ENCODE measurements at places on chromosomes 13 and 19. TPM values are rescaled to one million over a fixed set of nuclear protein-coding genes. Genes with fewer than 3 reads are reported as not detected.

DNA sequence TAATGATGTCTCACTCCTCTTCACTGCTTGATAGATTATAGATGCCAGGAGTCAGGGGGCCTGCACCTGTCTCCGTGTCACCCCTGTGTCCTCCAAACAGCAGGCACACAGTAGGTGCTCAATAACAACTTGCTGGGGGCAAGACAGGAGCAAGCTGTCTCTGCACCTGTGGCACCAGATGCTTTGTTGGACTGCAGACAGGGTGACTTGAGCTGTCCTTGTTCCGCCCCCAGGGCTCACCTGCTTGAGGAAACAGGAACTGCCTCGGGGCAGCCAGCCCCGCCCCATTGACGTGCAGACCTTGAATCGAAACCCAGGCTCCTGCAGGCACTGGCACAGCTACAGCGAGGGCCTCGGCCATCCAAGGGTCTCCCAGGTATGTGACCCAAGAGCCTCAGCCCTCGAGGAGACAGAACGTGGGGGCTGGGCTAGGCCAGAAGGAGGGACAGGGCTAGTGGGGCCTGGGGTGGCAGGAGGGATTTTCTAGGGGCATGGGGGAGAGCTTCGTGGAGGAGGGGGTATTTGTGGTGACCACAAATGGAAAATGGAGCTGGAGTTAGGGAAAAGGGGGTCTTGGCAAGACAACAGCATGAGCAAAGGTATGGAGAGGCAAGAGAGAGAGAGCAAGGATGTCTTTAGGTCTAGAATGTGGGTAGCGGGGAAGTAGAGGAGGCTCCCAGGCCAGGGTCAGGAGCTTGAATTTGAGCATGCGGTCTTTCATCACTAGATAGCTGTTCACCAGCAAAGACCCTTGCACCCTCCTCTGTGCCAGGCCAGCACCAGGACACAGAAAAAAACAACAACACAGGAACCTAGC is at the start of gene HSH2D:
TSS of gene HSH2D (plus strand) at position 287 of the 817 bp plus-strand sequence. CDS start 5,066 bp downstream, outside the sequence.
- DNase-seq = no peak

DNA sequence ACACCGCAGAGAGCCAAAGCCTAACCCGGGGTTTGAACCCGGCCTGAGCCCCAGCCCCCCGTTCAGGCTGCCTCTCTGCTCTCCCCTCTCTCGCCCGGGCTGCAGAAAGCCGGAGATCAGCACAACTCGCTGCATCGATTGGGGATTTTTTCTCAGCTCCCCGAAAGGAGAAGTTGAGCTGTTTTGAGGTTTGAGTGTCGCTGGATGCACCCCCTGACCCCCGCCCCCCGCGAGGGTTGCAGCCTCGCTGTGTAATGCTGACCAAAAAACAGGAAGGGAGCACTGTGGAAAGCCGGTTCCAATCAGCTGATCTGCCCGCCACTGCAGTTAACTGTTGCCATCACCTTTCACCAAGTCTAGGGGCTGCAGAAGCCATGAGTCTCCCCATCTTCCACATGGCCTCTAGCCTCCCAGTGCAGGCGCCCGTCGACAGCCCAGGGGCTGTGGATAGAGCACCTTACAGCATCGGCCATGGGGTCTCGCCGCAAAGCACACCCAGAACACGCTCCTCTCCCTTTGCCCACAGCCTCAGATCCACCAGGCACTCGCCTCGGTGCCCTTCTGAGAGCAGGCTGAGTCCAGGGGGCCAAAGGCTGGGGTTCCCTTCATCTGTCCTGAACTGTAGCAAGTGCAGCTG is 34.5 kb downstream of the MYO9B start:
- no peak for DNase-seq

DNA sequence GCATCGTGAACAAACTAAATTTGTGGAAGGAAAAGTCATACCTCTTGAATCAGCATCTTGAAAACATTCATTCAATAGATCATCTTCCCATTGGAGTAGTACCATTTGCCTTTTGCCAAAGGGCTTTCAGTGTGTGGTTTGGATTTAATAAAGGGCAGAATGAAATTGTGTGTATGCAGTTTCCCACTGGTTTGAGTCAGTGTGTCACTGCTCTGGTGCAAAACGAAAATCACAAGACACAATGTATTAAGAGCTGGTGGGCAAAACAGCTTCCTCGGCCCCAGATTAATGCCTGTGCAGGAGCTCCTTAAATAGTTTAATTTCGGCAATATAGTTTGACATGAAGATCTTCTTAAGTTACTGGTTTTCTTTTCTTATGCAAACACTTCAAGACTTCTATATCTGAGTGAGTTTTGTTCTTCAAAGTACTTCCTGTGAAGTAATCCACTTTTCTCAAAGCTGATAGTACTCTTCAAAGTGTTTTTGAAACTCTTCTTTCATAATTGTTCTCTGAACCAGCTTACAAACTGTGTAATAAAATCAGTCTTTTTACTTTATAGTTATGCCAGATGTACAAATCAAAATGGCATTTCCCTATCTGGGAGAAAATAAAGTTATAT is 32.1 kb downstream of the RASL11A start:
- no peak for DNase-seq

DNA sequence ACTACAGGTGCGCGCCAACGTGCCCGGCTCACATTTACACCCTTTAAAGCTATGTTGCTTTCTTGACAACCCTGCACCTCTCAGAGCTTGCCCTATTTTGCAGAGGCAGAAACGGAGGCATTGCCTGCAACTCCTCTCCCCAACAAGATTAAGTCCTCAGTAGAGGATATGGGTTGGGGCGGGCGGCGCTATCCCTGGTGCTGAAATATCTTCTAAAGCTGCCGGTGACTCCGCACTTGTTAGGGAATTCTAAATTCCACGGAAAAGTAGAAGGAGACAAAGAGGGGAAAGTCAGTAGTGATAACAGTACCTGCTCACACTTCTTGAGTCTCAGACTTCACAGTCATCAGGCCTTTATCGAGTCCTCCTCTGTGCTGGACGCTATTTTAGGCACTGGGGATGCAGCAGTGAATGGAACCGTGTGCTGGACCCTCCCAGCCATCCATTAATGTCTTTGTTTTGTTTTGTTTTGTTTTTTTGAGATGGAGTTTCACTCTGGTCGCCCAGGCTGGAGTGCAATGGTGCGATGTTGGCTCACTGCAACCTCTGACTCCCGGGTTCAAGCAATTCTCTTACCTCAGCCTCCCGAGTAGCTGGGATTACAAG is 18.0 kb downstream of the SLC5A5 start:
- no peak for DNase-seq

- no peak for DNase-seq
These were observed 2.5 kb upstream of the NR2F6 start for GRCh38 chr19:17248011-17248776.

DNA sequence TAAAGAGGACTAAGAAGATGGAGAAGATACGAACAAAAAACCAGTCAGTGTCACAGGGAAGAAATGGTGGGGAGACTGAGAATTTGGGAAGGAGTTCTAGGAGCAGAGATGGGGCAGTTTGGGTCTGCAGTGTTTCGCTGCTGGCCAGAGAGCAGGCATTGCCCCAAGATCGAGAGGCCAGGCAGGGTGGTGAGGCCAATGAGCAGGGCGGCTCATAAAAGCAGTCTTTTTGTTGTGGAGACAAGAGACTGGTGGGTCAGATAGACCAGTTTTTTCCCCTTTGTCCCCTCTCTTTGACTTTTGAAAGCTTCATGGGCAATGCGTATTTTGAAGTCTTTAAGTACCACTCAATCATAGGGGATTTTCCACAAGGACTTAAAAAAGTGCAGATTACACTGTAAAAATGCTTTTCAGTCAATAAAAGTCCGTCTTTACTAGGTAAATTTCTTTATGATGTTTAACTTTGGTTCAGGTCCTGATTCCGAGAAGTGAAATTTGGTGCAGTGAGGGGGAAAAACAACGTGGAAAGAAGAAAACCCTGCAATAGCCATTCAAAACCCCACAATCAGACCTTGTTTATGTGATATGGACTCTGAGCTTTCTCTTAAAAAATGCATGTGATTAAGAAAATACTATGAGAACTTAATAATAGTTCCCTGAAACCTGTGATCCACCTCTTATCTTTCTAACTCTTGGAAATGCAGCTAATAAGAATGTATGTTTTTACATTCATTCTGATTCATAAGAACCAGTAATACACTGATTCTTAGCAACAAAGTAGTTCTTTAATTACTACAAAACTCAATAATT is 338.9 kb downstream of the KLF5 start:
- no peak for DNase-seq

DNA sequence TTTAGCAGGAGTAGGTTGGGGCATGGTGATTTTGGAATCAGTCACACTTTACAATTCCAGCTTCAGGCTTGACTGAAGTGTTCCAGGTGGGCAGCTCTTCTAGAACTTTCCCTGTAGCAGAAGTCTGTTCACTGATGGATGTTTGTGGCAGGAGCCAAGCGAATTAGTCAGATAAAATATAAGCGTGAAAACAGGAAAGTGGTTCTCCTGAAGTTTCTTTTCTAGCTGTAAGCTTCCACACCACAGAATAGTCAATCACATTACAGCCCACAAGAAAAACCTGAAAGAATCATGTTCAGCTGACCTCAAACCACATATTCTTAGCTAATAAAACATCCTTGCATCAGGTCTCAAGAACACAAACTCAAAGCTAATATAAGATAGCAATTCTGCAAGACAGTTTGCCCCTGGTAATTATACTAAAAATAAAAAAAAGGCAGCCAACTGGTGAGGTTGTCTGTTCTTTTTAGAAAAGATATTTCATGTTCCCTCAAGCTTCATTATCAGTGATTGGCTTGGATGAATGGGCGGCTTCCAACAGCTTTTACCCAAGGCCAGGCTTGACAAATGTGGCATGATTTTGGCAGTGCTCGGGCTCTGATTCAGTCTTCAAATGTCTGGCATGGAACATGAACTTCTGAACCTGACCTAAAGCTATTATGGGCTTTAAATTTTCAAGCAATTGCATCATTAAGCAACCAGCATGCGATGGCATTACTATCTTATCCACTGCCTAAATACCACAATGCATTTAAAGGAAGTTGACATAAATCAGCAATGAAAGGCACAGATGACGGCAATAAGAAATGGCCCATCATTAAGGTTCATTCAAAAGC is 136.8 kb downstream of the DCLK1 start:
- DNase-seq = no peak

DNA sequence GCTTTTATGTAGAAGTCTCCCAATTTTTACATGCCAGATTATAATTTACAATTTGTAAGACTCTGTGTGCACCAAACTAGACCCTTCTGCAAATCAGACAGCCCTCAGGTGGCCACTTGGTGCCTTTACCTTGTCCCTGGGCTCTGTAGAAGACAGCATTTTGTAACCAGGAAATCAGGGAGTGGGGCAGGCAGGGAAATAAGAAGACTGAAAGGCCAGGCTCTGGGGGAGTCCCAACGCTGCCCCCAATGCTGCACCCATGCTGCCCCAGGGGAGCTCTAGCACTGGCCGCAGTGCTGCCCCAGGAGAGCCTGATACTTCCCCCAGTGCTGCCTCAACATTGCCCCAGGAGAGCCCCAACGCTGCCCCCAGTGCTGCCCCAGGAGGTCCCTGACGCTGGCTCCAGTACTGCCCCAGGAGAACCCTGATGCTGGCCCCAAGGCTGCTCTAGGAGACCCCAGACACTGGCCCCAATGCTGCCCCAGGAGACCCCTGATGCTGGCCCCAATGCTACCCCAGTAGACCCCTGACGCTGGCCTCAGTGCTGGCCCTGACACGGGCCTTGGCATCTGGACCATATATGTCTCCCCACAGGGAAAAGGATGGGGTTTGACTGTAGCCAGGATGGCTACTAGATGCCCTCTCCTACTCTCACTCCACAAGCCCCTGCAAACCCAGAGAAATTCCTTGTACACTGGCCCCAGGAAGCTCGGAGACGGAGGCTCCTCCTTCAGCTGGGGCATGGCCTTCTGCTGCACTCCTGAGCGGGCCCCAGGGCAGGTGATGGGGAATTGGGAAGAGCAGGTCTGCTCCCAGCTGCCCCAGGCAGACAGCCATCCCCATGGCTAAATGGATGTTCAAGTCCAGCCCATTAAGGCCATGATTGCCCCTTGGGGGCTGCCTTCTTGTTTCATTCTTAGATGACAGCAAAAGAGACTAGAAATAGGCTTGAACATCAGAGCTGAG is 23.6 kb downstream of the VSTM2B start:
- no peak for DNase-seq

- no peak for DNase-seq
These were observed 278.0 kb downstream of the ITGBL1 start for GRCh38 chr13:101730420-101731000.

DNA sequence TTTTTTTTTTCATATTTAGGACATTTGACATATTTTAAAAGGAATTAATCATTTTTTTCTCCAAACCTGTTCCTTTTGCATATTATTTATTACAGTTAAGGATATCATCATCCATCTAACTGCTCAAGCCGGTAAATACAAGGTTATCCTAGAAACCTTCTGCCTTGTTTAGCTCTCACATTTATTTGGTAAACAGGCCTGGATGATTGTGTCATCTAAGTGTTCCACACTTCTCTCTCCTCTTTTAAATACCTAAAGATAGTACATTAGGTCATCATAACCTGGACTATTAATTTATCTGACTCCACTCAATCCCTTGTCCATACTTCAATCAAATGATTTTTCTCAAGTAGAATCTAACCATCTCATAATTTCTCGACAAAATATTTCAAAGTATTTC is 511.7 kb upstream of the KLHL1 start:
- no peak for DNase-seq

GRCh38 chr13:66576381-66576780 is 653.8 kb downstream of the PCDH9 start:
- no peak for DNase-seq

GRCh38 chr19:35222373-35223015 is 6.0 kb downstream of the FAM187B start:
- no peak for DNase-seq

GRCh38 chr13:89791971-89792630 is 1555.4 kb upstream of the MIR17HG start:
- DNase-seq = no peak

DNA sequence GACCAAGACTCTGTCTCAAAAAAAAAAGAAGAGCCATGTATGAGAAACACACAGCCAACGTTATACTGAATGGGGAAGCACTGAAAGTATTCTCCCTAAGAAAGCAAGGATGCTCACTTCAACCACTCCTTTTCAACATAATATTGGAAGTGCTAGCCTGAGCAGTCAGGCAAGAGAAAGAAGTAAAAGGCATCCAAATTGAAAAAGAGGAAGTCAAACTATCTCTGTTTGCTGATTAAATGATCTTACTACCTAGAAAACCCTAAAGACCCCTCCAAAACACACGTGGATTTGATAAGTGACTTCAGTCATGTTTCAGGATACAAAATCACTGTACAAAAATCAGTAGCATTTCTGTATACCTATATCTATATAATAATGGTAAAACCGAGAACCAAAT is 16.2 kb downstream of the WBP4 start:
- DNase-seq = no peak

GRCh38 chr13:60662595-60662994 is 265.6 kb downstream of the TDRD3 start:
- DNase-seq = no peak

- DNase-seq = peak; percentile 58
These were observed 16.0 kb upstream of the SEMA6B start for GRCh38 chr19:4575267-4576015.

The C19orf85 gene
- polyA plus RNA-seq = not detected

The ZSCAN4 gene
- polyA plus RNA-seq = not detected

The DIRAS1 gene
- polyA plus RNA-seq = 9.0 TPM

The PCDH17 gene
- polyA plus RNA-seq = 0.21 TPM

The AMER2 gene
- polyA plus RNA-seq = not detected

The ZNF441 gene
- polyA plus RNA-seq = 5.5 TPM

All from SK-N-SH (cell line).